Stimulated activated naive CD8-positive, alpha-beta T cell treated with anti-CD3 and anti-CD28 coated beads, Interleukin-15, Interleukin-2, amounts not matched to agents 100 U/mL and 50 U/mL, for 24 hours (primary cell): ENCODE measurements at places on chromosomes 2 and 18.

DNA sequence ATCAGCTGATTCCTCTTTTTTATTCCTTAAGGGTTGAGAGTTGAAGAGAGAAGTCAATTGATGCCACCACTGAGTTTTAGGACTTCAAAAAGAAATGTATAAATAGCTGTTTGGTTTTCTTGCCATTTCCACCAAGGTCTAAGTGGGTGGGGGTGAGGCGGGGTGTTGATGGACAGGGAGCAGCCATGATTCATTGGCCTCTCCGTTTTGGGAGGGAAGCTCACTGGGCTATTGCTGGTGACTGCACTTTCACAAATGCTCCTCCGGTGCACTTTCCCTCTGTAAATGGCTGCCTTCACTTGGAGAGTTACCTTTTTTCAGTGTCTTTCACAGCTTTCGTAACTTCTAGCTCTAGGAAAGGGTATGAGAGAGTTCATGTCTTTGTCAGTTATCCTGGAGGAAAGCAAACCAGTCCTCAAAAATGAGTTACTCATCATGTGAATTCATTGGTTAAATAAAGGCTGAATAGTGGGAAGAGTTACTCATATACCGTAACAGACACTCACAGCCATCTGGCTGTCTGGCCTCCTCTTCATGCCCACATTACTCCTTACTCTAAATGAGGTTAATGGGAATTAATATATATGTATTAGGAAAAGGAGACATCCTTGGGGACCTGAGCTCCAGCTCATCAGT is 17.4 kb upstream of the CTAGE1 start:
- no peak for DNase-seq

GRCh38 chr2:202051499-202052161 is 18.0 kb downstream of the FZD7 start:
- DNase-seq = no peak

- DNase-seq = no peak
These were observed 35.5 kb downstream of the RPRD1A start for GRCh38 chr18:36031903-36032302.

DNA sequence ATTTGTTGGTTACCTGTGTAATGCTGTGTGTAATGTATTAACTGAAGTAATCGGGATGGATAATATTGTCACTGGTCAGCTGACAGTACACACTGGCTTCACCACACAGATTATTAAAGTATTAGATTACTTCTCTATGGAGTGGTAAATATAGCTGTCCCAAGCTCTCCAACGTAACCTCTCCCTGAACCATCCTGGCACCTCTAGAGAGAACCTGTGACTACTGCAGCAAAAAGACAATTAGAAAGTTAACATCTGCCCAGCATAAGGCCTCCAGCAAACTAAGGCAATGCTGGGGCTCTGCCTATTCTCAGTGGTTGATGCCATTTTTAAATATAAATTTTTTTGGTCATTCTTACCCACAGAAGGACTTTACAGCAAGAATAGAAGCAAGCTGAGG is 351.3 kb downstream of the GPD2 start:
- no peak for DNase-seq

- DNase-seq = no peak
These were observed 257.1 kb upstream of the SPOPL start for GRCh38 chr2:138244501-138244925.

GRCh38 chr18:53686965-53687364 is 537.5 kb downstream of the MBD2 start:
- DNase-seq = no peak

DNA sequence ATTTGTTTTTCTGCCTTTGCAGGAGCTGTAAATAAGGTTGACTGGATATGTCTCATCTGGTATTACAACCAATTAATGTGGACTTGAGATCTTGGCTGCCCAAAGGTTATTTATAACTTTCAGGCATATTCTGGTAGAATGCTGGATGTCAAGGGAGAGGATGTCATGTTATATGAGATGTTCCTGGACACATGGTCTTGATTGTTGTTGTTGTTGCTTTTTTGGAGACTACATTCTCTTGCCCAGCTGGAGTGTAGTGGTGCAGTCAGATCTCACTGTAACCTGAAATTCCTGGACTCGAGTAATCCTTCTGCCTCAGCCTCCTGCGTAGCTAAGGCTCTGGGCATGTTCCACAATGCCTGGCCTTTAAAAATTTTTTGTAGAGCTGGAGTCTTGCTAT is 83.3 kb downstream of the LCLAT1 start:
- no peak for DNase-seq

GRCh38 chr2:69482471-69482870 is 45.2 kb upstream of the NFU1 start:
- DNase-seq = no peak

DNA sequence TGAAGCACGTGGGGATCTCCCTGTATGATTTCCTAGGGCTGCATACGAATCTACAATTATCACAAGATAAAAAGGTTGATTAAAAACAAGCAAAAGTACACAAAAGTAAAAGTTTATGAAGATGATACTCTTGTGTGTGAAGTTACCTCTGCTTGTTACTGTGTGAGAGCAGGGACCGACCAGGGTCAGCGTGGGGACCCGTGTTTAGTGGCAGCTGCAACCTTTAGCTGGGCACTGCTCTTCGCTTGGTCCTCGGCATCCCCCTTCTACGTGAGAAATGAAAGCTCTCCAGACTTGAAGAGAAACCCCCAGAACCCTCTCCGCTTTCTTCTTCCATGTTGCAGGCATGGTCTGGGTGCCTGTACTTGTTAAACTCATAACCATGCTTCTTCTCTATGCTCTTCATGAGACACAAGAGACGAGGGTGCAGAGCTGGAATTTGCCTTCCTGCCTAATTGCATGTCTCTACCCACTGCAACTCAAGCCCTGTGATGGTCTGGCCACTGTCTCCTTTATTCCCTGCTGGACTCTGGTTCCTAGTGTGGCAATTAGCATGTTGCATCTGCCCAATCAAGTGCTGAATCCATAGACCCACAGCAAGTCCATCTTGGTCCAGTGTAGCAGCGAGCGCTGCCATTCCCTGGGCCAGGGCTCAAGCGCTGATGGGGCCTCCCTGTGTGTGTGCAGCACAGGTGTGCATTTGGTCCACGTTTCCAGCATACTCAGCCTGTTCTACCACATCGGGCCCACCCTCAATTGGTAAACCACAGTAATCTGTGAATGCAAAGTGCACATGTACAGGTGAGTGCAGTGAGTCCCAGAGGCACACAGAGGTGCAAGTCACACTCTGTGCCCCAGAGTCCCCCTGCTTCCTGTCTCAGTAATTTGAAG is 88.5 kb downstream of the TWIST2 start:
- DNase-seq = no peak

DNA sequence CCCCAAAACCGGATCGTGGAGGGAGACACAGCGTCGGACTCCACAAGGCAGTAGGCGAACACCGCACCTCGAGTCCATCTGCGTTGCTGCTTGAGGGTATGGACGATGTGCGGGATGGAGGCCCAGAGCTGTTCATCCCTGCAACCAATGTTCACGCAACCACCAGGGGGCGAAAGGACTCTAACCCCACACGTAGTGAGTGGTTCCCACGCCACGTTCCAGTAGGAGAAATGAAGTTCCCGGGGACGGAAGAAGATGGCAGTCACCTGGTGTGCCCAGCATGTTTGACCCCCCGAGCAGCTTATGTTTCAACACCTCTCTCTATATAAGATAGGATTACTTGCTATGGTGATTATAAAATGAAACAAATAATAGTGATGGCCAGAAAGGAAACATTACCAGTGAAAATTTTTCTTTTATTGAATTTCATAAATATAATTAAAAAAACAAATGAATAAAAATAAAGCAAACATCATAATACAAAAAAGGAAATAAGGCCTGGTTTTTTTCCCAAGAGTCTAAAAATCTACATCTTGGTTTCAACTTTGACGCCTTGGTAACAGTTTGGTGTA is 184.3 kb downstream of the SH3BP4 start:
- peak; percentile 63 for DNase-seq
